ENCODE measurements at places on chromosomes 6 and 20. TPM values are rescaled to one million over a fixed set of nuclear protein-coding genes. Genes with fewer than 3 reads are reported as not detected.
A peak's percentile ranks its signal among the peaks of the same experiment; 100 is the strongest.

DNA sequence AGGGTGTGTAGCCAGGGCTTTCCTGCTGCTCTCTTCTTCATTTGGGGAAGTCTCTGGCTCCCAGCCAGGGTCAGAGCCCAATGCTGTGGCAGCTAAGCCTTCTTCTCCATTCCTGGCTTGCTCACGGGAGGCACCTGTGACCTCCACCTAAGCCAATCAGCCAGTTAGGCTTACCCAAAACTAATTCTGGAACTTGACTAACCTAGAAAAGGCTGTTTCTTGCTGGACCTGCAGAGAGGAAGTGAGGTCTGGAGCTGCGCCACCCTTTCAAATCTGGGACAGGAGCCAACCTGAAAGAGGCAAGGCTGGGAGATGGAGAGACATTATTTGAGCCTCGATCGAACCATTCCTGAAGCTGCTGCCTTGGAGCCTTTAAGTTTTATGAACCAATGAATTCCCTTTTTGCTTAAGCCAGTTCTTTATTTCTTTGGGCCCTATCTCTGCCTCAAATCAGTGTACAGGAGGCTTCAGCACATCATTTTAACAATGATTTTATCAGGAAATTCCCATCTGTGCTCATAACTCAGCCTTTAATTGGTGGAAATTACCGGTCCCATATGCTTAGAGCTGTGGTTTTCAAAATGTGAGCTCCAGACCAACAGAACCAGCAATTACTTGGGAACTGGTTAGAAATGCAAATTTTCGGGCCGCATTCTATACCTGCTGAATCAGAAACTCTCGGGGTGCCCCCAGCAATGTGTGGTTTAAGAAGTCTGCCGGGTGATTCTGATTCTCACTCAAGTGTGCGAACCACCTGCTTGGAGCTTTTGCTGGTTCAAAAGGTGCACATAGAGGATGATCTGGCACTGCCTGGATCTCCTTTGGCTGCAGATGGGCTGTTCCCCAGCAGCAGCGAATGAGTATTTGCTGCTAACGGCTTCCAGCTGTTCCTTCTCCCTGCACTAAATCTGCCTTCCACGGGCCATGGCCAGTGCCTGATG is 97.4 kb upstream of the RNF24 start:
- H3K4me3 ChIP-seq: no peak overlapping the region
- no peaks in the 10 kb centered on the region for H3K36me3 ChIP-seq
- no peak for DNase-seq
- no peak overlapping the region for H3K27ac ChIP-seq
- H3K4me1 ChIP-seq: peaks cover 45% of the 10 kb centered on the region

GRCh38 chr6:106180208-106180607 is 94.1 kb downstream of the PRDM1 start:
- H3K27ac ChIP-seq: no peak overlapping the region
- no peaks in the 10 kb centered on the region for H3K27me3 ChIP-seq
- H3K4me3 ChIP-seq: no peak overlapping the region
- DNase-seq: no peak
- peaks cover 40% of the 10 kb centered on the region for H3K4me1 ChIP-seq

GRCh38 chr6:40791004-40791403 is 203.8 kb upstream of the LRFN2 start:
- no peak for DNase-seq
- peaks cover 2% of the 10 kb centered on the region for H3K36me3 ChIP-seq
- H3K27ac ChIP-seq: no peak overlapping the region
- H3K27me3 ChIP-seq: no peaks in the 10 kb centered on the region

- DNase-seq: no peak
- no peak overlapping the region for H3K27ac ChIP-seq
- peaks cover 33% of the 10 kb centered on the region for H3K27me3 ChIP-seq
Observed at GRCh38 chr6:21441386-21441785, 152.2 kb upstream of the SOX4 start.

GRCh38 chr6:74467533-74468215 is 738.2 kb downstream of the COL12A1 start:
- no peaks in the 10 kb centered on the region for H3K27me3 ChIP-seq
- no peak for DNase-seq
- H3K4me3 ChIP-seq: no peak overlapping the region
- no peaks in the 10 kb centered on the region for H3K4me1 ChIP-seq
- H3K27ac ChIP-seq: no peak overlapping the region

- peak overlapping the region; percentile 91 for H3K27ac ChIP-seq
- peak; percentile 55 for DNase-seq
- H3K27me3 ChIP-seq: no peaks in the 10 kb centered on the region
- H3K4me1 ChIP-seq: peaks cover 51% of the 10 kb centered on the region
- H3K4me3 ChIP-seq: peak overlapping the region; percentile 100
- H3K36me3 ChIP-seq: peaks cover 34% of the 10 kb centered on the region
Observed at GRCh38 chr6:43173591-43174262, 2.7 kb downstream of the SRF start.

DNA sequence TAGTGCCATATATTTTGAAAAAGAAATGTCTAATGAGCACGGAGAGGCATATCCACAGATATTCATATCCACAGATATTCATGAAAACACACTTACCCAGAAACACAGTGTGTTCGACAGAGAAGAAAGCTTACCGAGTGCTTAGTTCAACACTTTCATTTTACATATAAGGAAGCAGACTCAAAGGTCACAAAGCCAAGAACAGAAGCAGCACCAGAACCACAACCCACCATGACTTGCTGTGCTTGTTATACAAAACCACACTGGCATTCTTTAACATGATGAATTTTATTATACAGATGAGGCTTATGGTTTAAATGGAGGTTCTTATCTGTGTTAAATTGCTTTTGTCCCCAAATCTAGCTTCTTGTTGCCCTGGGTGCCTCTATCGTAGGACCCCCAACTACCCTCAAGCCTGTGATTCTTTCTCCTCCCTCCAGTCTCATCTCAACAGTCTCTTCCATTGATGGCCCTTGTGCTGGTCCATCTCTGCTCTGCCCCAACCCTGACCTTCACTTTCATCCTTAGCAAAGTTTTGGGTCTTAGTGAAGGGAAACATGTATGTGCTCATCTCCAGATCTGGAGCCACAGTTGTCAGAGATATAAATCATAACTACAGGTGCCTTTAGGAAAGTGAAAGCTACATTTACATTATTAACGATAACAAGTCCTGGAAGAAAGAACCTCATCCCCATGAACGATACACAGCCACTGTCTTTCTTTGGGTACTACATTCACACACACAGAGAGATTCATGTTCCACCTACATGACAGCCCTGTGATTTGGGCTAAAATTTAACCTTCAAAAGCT is 40.0 kb downstream of the SF3B5 start:
- H3K27me3 ChIP-seq: no peaks in the 10 kb centered on the region
- peak; percentile 83 for DNase-seq
- H3K4me3 ChIP-seq: peak overlapping the region; percentile 76
- peaks cover 39% of the 10 kb centered on the region for H3K4me1 ChIP-seq

- H3K27ac ChIP-seq: no peak overlapping the region
- no peaks in the 10 kb centered on the region for H3K4me1 ChIP-seq
- DNase-seq: no peak
- H3K36me3 ChIP-seq: no peaks in the 10 kb centered on the region
Observed at GRCh38 chr6:127205036-127205435, 61.6 kb upstream of the RNF146 start.

- H3K4me1 ChIP-seq: peaks cover 11% of the 10 kb centered on the region
- H3K36me3 ChIP-seq: peaks cover 5% of the 10 kb centered on the region
- H3K27ac ChIP-seq: no peak overlapping the region
- no peaks in the 10 kb centered on the region for H3K27me3 ChIP-seq
Observed at GRCh38 chr20:20551409-20551808, 161.0 kb downstream of the RALGAPA2 start.

The POLR3F gene
- total RNA-seq: 7.3 TPM

The HACE1 gene
- total RNA-seq: 22.0 TPM

The GJA10 gene
- total RNA-seq: 0.35 TPM

The ADIG gene
- total RNA-seq: not detected

The MYLIP gene
- 14.8 TPM for total RNA-seq

The EPHA7 gene
- total RNA-seq: not detected

The MICB gene
- total RNA-seq: 63.8 TPM

The DSP gene
- total RNA-seq: 0.09 TPM

The AGER gene
- 22.0 TPM for total RNA-seq
